Stimulated activated CD4-positive, alpha-beta T cell treated with anti-CD3 and anti-CD28 coated beads, Interleukin-1b, Interleukin-23, amount 100 ng/mL, for 1 hour (primary cell): ENCODE measurements at places on chromosomes 12 and 14.
A peak's percentile ranks its signal among the peaks of the same experiment; 100 is the strongest.

DNA sequence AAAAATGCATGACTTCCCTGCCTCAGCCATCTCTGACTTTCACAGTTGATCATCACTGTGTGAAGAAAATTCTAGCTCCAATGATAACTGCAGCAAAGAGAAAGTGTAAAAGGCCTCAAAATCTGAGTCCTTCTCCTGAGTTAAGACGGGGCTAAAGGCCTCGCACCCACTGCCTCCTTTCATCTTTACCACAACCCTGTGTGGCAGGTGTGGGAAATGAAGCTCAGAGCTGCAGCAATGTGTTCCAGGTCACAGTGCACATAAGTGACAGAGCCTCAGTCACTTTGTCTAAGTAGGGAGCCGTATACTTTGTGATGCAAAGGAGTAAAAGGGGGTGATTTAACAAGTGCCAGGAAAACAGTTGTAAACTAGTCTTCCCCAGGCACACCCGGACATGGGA is 144.7 kb upstream of the TMCC3 start:
- no peak for DNase-seq

DNA sequence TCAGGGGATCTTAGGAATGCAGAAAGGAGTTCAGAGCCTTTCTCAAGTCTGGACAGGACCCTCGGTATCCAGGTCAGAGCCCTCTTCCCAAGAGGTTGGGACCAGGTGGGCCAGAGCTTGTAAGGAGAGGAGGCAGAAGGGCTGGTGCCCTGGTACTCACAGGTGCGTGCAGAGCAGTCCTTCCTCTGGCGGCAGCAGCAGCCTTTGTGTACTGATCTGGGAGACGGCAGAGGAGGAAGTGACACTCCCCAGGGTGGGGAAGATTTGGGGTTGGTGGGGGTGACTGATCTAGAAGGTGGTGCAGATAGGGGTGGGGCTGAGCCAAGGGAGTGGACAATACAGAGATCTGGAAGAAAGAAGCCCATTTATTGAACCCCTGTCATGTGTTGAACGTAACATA is at the start of gene ITGB7:
ITGB7 (minus strand) TSS at position 210 of the 400 bp plus-strand sequence. CDS start 6,808 bp downstream, outside the sequence.
- peak; percentile 49 for DNase-seq

DNA sequence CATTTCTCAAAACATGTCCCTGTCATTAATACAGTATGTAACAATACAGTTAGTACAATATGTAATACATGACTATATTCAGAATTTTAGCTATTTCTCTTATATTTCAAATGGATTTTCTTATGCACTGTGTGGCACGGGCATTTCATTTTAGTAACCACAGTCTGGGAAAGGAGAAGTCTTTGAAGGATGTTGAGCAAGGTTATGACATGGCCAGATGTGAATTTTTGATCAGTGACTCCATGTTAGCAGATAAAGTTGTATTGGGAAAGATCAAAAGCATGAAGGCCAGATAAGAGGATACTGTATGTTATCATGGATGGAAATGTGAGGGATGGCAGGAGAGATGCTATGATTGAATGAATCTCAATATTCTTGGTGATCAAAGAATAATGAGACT is 285.2 kb downstream of the NAV3 start:
- no peak for DNase-seq

DNA sequence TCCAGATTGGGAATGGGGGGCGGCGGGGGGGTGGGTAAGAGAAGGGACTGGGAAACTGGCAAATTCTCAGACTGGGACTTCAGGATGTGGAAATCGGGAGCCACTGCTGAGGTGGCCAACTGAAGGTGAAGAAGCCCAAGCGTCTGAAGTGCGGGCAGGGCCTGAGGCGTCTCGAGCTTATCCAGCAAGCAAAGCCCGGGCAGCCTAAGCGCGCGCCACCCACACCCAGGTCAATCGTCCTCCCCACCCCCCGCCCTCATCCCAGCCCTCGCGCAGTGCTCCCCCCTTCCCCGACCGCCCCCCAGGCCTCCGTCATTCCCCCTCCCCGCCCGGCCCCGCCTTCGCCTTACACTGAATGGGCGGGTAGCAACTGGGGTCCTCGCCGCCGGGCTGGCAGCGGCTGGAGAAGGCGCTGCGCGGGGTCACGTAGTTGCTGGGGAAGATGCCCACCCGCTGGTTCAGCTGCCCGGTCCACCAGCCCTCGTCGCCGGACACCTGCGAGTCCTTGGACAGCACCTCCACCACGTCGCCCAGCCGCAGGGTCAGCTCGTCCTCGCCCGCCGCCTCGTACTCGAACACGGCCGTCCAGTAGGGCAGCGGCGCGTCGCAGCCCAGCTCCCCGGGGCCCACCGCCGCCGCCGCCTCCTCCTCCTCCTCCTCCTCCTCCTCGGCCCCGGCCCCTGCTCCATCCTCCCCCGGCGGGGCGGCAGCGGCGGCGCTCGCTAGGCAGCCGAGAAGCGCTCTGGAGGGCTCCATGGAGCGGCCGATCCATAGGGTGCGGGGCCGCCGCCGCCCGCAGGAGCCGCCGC is 693 bp downstream of the MAP3K9 start:
- peak; percentile 20 for DNase-seq

DNA sequence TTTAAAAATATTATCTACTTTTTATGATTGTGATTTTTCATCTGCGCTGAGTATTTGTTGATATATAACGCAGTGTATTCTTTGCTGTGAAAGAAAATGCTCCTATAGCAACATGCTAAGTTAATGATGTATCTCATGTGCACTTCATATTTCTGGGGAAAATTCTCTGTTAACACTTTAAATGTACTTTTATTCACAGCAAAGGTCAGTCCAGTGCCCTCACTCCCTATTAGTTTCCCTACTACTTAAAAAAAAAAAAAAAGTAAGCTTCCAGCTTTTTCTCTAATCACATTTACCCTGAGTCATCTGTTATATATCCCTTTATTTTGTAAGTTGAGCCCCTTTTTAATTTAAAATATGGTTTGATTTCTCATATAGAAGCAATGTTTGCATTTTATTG is 219.8 kb downstream of the AEBP2 start:
- no peak for DNase-seq
